ENCODE measurements at places on chromosomes 12 and 14.

- DNase-seq = no peak
Observed at GRCh38 chr12:116727261-116727660, 10.6 kb downstream of the SPRING1 start.

DNA sequence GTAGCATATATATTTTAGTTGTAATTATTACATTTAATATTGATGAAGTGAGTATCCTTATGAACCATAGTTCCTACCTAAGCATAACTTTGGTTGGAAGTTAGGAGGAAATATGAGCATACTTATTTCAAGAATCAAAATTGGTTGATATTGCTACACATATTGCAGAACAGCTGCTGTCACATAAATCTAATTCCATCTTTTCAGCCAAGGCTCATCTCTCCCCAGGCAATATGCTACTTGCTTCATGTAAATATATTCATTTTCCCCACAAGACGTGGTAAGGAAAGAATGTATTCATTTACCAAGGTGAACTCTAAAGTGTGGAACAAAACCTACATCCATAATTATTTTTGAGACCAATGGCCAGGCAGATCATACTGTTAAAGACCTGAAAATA, 62.5 kb upstream of the HIF1A start:
- no peak for DNase-seq

DNA sequence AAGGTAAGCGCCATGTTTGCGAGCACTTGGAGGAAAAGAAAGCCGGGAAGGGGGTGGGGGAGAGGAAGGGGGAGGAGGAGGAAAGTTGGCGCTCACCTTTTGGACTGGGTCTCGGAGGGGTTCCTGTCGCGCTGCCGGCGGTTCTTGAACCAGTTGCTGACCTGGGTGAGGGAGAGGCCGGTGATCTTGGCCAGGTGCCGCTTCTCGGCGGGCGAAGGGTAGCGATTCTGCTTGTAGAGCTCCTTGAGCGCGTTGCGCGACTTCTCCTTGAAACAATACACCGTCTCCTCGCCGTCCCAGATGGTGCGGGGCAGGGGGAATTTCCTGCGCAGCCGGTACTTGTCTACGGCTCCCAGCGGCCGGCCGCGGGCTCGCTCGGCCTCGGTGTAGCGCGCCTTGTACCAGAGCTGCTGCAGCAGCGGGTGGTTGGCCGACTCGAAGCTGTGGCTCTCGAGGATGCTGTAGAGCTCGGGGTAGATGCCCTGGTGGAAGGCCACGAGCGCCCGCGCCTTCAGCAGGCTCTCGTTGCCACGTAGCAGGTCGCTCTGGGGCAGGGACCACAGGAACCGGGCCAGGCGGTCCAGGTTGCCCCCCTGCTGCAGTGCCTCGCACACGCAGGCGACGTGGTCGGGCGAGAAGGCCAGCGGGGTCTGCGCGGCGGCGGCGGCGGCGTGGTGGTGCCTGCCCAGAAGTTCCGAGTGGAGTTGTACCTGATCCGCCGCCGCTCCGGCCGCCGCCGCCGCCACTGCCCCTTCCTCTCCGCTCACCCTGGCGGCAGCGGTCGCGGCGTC, 840 bp downstream of the SIX4 start:
- peak; percentile 68 for DNase-seq

GRCh38 chr14:64960762-64961276, 11.3 kb downstream of the RAB15 start:
- no peak for DNase-seq

DNA sequence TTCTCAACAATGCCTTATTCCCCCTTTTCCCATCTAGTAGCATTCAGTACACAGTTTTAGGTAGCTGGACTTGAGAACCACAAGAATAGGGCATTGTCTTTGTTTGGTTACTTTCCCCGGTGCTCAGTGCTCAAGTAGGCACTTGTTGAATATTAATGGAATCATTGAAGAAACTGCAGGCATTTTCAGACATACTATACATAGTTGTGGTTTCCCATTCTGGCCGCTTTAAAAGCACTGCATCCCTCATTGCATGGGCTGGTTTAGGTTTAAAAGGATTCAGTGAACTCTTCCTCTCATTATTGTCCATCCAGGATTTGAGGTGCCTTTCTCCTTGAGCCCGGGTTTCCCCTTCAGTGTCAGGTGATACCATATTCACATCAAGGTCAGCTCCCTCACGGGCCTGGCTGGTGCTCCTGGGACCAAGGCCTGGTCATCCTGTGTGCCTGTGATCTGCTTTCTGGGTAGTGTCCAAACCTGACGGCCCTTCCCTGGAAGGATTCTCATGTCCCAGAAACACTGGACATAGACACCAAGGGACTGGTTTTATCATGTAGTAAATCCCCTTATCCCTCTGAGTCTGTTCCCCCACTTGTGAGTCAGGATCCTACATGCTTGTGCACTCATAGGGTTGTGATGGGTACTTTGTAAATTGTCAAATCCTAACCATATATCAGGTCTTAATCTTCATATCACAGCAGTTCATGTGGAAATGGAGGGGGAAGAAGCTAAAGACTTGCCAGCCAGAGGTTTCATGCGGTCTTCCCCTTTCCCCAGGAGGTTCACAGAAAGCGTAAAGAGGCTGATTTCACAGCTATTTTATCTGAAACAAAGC, 7.4 kb downstream of the TCP11L2 start:
- DNase-seq = peak; percentile 71

DNA sequence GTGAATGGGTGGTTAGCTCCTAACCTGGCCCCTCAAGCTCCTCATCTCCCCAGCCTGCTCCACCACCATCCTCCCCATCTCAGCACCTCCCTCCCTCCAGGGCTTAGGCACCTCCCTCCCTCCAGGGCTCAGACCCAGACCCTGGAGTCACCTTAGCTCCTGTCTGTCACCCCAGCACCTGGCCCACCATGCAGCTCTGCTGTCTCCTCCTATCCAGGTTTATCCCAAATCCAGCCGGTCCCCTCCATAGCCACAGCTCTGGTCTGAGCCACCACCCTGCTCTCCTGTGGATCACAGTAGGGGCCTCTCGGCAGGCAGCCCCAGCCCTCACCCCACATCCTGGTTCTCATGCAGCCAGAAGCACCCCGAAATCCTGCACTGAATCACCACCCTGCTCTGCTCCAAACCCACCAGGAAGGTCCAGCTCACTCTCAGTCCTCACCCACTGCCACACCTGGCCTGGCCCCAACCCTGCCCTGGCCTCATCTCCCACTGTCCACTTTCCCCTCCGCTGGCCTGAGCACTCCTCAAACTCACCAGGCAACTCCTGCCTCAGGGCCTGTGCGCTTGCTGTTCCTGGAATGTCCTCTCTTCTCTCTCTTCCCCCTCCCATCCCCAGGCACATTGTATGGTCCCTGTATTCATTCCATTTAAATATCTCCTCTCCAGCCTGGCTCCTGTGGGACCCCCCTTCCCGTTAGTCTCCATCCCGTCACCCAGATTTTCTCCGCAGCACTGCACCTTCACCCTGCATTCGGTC, 62.6 kb downstream of the DIO3 start:
- no peak for DNase-seq

- DNase-seq = no peak
Observed at GRCh38 chr14:55976219-55976618, 142.0 kb upstream of the PELI2 start.

- DNase-seq = peak; percentile 37
Observed at GRCh38 chr12:52006726-52007157, at the start of gene TAMALIN. Gene TAMALIN (plus strand): TSS chr12:52006946. CDS start chr12:52007020, 74 bp downstream.

GRCh38 chr12:69055706-69056105, 122.7 kb upstream of the CPM start:
- DNase-seq = no peak

- DNase-seq = no peak
Observed at GRCh38 chr12:26399381-26399780, 204.0 kb downstream of the SSPN start.

DNA sequence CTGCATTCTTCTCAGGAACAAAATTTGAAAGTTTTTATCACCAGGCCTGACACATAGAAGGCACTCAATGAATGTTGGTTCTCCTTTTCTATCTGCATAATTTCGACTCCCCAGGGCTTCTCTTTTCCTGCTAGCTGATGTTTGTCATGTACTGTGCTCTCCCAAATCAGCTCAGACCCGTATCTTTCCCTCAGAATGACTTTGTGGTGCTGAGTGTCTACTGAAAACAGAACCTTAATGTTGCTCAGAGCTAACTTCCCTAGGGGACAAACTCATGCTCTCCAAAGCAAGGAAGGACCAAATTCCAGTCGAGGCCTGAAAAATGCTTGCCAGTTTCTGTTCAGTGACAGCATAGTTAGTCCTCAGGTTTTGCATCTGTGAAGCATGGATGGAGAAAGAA, 1.9 kb downstream of the ARHGDIB start:
- DNase-seq = no peak

DNA sequence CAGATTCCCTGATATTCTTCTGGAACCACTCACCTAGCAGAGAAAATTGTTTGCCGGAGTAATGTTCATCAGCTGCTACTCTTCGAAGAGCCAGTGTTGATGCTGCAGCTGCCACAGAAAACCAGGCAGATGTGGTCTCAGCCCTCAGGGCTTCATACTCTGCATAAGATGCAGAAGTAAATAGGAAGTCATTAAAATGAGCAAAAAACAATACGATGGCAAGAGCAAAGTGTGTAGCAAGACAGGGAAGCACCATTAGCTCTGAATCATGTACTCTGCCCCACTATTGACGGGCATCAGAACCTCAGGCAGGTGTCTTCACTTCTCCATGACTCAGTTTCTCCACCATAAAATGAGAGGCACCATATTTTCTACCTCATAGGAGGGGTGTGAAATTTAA, 991.6 kb upstream of the TMEM132C start:
- DNase-seq = no peak

DNA sequence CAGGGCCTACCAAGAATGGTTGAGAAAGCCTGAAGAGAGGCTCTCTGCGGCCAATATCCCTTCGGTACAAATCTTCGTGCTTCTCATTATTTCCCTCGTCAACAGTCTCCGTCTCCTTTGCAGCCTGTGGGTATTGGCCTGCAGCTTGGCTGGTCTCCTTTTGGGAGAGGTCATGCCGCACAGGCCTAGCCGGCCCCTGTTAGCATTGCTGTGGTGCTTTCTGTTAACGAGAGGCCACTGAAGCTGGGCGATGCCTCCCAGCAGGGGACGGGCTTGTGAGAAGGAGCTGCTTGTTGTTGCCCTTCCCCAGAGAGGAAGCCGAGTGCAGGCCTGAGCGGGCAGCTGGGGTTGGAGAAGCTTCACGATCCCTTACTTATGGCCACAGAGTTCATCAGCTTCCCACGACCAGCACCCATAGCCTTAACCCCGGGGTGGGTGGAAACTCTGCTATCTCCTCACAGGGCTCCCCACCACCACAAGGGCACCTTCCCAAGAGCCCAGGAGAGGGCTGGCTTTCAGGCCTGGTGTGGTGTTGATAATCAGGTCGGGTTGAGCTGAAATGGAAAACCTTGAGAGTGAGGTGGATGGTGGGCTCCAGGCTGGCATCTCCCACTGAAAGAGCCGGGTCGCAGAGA, 228.6 kb downstream of the ZFP36L1 start:
- DNase-seq = no peak

DNA sequence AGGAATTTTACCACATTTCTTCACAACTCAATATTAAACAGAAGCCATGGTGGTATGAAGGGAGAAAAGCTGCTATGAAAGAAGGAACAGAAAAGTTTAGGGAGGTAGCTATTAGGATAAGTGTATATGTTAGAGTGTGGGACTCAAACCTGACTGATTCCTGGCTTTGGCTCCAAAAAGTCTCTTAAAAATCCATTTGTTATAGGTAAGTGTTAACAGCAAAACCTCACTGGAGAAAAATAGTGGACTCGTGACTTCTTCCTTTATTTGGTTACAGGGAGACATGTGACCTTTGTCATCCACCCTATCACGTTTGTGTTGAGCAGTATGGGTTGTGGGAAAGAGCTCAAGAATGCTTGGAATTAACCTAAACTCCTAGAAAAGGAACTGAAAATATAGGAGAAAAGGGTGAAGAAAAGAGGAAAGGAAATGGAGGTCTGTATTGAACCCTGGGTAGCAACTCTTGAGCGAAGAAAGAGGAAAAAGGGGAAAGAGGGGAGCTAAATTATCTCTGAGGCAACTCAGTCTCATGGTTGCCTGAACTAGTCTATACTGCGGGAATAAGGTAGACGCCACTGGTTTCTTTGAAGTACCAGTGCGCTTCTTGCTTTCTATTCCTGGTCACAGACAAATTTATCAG, 3.6 kb upstream of the EID3 start:
- peak; percentile 45 for DNase-seq

GRCh38 chr14:56885825-56886224, 75.5 kb upstream of the OTX2 start:
- no peak for DNase-seq

Data from EL (cell line).